ENCODE measurements at places on chromosomes 16 and 17.
A peak's percentile ranks its signal among the peaks of the same experiment; 100 is the strongest.

DNA sequence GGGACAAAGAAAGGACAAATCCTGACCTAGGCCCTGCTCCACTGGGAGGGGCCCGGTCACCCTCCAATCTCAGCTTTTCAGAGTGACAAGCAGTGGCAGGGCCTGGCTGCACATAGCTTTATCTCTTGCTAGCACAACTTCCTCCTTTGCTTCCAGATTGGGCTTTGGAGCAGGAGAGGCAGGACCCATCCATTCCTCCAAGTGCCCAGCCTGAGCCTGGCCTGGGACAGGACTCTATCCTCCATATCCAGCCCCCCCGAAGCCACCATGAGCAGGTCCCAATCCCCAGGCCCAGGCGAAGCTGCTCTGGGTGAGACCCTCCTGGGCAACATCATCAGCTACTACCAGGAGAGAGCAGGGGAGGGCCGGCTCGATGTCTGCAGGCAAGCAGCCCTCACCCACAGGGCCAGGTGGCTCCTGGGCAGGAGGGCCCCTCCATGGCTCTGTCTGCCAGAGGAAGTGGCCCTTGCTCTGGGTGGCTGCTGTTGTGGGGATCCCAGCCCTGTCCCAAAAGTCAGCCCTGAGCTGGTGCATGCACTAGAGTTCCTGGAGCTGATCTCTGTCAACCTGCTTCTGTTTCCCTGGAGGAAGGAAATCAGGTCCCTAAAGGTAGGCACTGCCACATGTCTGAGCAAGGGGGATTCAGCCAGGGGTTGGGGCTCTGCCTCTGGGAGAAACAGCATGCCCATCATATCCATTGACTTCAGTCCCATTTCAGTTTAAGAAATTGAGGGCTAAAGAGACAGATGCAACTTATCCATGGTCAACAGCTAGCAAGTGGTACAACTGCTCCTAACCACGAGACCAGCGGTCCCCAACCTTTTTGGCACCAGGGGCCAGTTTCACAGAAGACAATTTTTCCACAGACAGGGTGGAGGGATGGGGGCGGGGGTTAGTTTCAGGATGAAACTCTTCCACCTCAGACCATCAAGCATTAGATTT, 58.9 kb downstream of the TK2 start:
- DNase-seq: no peak

DNA sequence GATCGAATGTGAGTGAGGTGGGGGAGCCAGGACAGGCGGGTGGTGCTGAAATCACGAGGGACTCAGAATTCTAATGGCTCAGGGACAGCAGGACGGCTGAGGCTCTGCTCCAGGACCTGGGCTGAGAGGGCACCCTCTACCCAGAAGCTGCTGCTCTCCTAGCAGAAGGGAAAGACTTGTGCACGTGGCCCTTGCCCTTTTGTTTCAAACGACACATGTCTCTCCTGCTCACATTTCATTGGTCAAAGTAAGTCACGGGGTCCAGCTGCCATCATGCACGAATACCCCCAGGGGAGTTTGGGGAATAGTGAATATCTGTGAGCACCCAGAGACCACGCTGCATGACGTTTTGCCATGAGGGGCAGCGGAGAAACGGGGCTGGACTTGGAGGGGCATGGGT, 73.2 kb downstream of the RTN4RL1 start:
- no peak for DNase-seq

- DNase-seq: no peak
Observed at GRCh38 chr16:57773019-57773418, 29.3 kb downstream of the KIFC3 start.

DNA sequence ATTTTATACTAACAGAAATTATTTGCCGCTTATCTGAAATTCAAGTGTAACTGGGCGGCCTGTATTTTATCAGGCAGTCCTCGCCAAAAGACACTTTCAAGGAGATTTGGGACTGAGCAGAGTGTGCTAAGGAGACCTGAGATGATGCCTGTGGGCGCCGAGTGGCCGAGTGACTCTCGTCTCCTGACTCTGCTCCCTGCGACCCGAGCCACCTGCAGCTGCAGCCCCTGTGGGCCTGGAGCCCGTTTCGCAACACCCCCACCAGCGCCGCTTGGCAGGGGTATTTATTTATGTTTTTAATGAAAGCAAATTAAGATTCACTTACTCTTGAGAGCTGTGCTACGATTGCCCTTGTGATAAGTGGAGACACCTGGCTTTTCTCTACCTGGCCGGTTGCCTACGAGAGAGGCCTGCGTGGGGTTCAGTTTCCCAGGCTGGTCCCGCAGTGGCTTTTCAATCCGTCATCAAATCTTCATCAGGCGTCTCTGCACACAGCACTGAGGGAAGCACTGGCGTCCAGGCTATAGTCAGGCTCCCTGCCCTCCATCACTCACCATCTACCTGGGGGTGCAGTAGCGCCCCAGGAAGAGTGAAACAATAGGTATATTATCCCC, 124.0 kb downstream of the SEC14L1 start:
- DNase-seq: no peak

GRCh38 chr17:773467-774312, 8.4 kb downstream of the GLOD4 start:
- DNase-seq: no peak

GRCh38 chr16:22324787-22325597, 27.8 kb downstream of the POLR3E start:
- no peak for DNase-seq

GRCh38 chr17:60577147-60577915, 22.7 kb upstream of the PPM1D start:
- DNase-seq: peak; percentile 17

- no peak for DNase-seq
Observed at GRCh38 chr16:88784856-88785105, 239 bp downstream of the PIEZO1 start.
